Stomach (tissue), 19 donors: ENCODE measurements at places on chromosomes 16 and 17. TPM values are rescaled to one million over a fixed set of nuclear protein-coding genes. Genes with fewer than 3 reads are reported as not detected.
A peak's percentile ranks its signal among the peaks of the same experiment; 100 is the strongest.

WDR90 gene
- polyA plus RNA-seq = 22.0 TPM

GPR179 gene
- polyA plus RNA-seq = not detected

TP53TG3 gene
- polyA plus RNA-seq = not detected

KRT24 gene
- polyA plus RNA-seq = 30.4 TPM

SLC5A10 gene
- polyA plus RNA-seq = 0.13 TPM

HSPB9 gene
- polyA plus RNA-seq = 0.61 TPM

EDC4 gene
- polyA plus RNA-seq = 22.0 TPM

CACNA1H gene
- 1.5 TPM for polyA plus RNA-seq

TBC1D3 gene
- polyA plus RNA-seq = not detected

SEPTIN1 gene
- polyA plus RNA-seq = 5.2 TPM

KLHL10 gene
- not detected for polyA plus RNA-seq

KRTAP9-4 gene
- polyA plus RNA-seq = not detected

GRCh38 chr16:85303354-85303883 is 191.1 kb upstream of the CIBAR2 start:
- peaks cover 42% of the 10 kb centered on the region for H3K4me1 ChIP-seq
- no peaks in the 10 kb centered on the region for H3K36me3 ChIP-seq
- peaks cover 3% of the 10 kb centered on the region for H3K27me3 ChIP-seq
- DNase-seq = peak; percentile 64
- H3K27ac ChIP-seq = no peak overlapping the region
- H3K4me3 ChIP-seq = no peak overlapping the region

- DNase-seq = peak; percentile 91
- H3K27ac ChIP-seq = peak overlapping the region; percentile 46
- no peak overlapping the region for H3K4me3 ChIP-seq
- H3K27me3 ChIP-seq = no peaks in the 10 kb centered on the region
- peaks cover 43% of the 10 kb centered on the region for H3K36me3 ChIP-seq
- H3K4me1 ChIP-seq = peaks cover 12% of the 10 kb centered on the region
Measured at GRCh38 chr17:41695954-41696757, 7.5 kb downstream of the EIF1 start.

DNA sequence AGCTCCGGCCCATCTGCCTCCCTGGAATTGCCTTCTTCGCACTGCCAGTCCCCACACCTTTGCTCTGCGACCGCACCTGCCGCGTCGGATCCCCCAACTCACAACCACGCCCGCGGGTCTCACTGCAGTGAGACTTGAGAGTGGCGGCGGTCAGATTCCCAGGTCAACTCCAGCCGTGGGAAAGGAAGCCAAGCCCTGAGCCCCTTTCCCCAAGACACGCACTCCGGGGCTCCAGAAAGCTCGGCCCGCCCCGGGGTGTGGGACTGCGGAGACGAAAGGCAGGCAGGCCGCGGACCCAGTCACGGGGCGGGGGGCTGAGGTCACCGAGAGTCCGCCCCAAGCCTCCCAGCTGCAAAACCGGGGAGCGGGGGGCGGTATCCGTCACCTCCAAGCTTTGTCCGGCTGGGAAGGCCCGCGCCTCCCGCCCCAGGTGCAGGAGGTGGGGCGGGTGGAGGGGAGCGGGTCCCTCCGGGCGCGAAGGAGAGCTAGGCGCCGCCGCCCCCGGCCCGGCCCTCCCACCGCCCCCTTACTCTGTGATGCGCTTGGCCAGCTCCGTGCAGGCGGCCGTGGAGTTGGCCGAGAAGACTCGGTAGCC is 615 bp downstream of the PRPSAP1 start:
- DNase-seq = peak; percentile 34
- peaks cover 33% of the 10 kb centered on the region for H3K4me1 ChIP-seq
- H3K36me3 ChIP-seq = peaks cover 2% of the 10 kb centered on the region
- peak overlapping the region; percentile 81 for H3K4me3 ChIP-seq

DNA sequence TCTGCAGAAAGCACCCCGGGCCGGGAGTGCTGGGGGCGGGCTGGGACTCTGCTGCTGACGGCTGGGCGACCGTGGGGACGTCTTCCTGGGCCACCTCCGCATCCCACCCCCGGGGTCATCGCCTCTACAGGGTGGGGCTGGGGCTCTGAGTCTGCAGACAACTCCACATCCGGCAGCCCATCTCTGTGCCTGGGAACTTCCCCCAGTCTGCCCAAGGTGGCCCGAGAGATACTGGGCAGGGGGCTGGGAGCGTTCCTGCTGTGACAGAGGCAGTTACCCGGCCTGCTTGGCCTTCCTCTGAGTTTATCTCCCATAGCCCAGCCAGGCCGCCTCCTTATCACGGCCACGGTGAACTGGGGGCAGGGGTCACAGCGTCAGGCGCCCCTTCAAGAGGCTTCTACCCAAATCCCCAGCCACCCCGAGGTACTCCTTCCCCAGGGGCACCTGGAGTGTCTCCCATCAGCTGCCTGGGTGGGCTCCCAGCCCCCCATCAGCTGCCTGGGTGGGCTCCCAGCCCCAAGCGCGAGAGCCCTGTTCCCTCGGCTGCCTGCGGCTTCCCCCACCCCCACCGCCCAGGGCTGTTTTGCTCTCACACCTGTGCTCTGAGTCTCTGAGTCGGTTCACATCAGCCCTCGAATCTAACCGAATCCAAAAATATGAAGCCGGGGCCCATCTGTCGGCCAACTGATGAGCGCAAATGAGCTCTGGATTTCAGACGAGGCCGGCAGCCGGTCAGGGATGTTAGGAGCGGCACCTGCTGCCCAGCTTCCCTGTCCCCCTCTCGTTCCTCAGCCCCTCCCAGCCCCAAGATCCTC is 15.6 kb upstream of the CBFA2T3 start:
- no peak for DNase-seq
- no peak overlapping the region for H3K27ac ChIP-seq
- peaks cover 4% of the 10 kb centered on the region for H3K4me1 ChIP-seq

DNA sequence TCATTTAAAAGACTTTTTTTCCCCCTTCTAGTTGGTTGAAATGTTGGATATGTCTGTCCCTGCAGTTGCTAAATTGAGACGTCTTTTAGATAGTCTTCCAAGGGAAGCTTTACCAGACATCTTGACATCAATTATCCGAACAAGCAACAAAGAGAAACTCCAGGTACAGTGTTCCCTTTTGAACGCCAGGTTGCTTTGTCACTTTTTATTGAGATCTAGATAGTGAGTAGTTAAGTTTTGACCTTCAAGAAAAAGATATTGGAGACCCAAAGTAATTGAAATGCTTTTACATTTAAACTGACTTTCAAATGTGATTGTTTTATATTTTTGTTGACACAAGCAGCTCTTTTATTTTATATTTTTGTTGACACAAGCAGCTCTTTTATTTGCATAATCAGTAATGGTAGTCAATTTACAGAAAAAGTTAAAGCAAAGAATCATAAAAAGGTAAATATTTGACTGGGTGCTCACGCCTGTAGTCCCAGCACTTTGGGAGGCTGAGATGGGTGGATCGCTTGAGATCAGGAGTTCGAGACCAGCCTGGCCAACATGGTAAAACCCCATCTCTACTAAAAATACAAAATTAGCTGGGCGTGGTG is 9.3 kb upstream of the ABCC11 start:
- H3K36me3 ChIP-seq = no peaks in the 10 kb centered on the region
- H3K27ac ChIP-seq = no peak overlapping the region
- peaks cover 7% of the 10 kb centered on the region for H3K4me1 ChIP-seq
- H3K27me3 ChIP-seq = no peaks in the 10 kb centered on the region
- no peak for DNase-seq
- H3K4me3 ChIP-seq = no peak overlapping the region

GRCh38 chr17:40031706-40032105 is 16.5 kb downstream of the CSF3 start:
- no peak for DNase-seq
- H3K27ac ChIP-seq = peak overlapping the region; percentile 73
- H3K4me3 ChIP-seq = peak overlapping the region; percentile 22

GRCh38 chr16:20243731-20244281 is 83.5 kb downstream of the GP2 start:
- H3K4me3 ChIP-seq = no peak overlapping the region
- H3K36me3 ChIP-seq = no peaks in the 10 kb centered on the region
- no peak overlapping the region for H3K27ac ChIP-seq
- DNase-seq = no peak

- H3K4me3 ChIP-seq = no peak overlapping the region
- peaks cover 72% of the 10 kb centered on the region for H3K4me1 ChIP-seq
- no peak for DNase-seq
- H3K27ac ChIP-seq = no peak overlapping the region
Measured at GRCh38 chr16:3859889-3860288, 20.6 kb downstream of the CREBBP start.

DNA sequence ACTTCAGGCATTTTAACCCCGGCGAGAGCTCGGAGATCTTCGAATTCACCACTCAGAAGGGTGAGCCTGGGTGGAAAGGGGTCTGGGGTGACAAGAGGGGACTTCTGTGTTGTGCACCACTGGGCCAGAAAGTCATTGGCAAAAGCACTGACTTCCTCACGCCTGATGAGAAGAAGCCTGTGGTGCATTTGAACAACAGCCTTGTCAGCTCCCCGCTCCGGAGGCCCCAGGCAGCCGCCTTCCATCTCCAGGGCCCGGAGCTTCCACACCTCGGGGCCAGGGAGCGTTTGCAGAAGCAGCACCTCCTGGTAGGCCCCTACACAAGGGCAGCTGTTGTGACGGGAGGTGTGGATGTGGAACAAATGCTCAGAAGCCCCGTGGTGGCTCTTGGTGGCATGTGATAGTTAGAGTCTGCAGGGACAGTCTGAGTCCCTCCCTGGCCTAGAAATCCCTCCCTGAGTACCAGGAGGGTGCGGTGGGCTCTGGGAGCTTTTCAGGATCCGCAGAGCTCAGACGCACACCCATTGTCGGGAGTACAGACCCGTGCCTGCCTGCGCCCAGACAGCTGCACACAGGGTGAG is 9.7 kb downstream of the CACNG1 start:
- no peak overlapping the region for H3K27ac ChIP-seq
- no peaks in the 10 kb centered on the region for H3K36me3 ChIP-seq
- H3K27me3 ChIP-seq = no peaks in the 10 kb centered on the region
- H3K4me1 ChIP-seq = no peaks in the 10 kb centered on the region

- no peak overlapping the region for H3K27ac ChIP-seq
- DNase-seq = no peak
- H3K4me1 ChIP-seq = peaks cover 12% of the 10 kb centered on the region
- H3K27me3 ChIP-seq = no peaks in the 10 kb centered on the region
- peaks cover 78% of the 10 kb centered on the region for H3K36me3 ChIP-seq
Measured at GRCh38 chr17:36493956-36494355, 7.5 kb downstream of the ZNHIT3 start.

DNA sequence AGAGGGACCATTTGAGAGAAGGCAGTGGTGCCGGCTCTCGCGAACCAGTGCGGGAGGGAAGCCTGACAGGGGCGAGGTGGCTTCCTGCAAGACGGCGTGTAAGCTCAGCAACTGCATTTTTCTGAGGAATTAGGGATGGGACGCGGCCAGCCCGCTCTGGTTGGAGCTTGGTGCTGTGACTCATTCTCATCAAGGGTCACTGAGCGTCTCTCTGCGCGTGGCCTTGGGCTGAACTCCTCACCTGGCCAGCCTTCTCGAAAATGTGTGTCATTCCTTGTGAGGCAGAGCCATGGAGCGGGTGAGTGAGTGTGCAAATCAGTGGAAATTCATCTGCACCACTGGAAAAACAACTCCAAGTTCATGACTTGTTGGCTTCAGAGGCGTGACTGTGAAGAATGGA is 52.8 kb downstream of the NTN1 start:
- no peak for DNase-seq
- no peaks in the 10 kb centered on the region for H3K27me3 ChIP-seq
- H3K36me3 ChIP-seq = no peaks in the 10 kb centered on the region
- H3K27ac ChIP-seq = no peak overlapping the region

DNA sequence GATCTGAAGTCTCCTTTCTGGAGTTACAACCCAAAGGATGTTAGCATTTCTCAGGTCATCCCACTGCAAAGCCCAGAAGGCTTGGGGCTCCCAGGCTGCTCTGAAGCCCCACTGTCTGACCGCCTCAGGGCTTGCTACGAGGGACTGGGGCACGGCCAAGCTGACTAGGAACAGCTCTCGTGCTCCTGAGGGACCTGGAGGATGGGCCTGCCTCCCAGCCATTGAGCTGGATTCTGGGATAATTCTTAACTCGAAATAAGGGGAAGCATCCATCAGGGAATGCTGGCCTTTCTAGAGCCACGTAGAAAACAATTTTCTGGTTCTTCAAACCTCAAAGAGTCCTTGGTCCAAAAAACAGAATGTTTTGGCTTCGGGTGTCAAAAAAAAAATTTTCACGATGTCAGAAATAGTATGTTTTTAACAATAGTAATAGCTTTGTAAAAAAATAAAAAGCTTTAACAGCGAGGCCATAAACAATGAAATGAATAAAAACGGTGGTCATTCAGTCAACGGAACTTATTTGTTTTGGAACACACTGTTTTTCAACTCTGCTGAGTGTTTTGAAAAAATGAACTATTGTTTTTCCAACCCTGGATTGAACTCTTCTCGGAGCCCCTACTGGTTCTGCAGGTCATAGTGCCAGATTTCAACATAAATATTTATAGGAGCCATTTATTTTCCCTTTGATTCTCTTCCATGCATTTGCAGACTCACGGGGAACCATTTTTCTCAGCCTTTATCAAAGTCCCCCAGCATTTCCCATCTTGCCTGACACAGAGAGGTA is 16.4 kb upstream of the HERPUD1 start:
- peak; percentile 42 for DNase-seq
- no peak overlapping the region for H3K4me3 ChIP-seq
- no peaks in the 10 kb centered on the region for H3K27me3 ChIP-seq
- H3K36me3 ChIP-seq = no peaks in the 10 kb centered on the region
- H3K27ac ChIP-seq = no peak overlapping the region

DNA sequence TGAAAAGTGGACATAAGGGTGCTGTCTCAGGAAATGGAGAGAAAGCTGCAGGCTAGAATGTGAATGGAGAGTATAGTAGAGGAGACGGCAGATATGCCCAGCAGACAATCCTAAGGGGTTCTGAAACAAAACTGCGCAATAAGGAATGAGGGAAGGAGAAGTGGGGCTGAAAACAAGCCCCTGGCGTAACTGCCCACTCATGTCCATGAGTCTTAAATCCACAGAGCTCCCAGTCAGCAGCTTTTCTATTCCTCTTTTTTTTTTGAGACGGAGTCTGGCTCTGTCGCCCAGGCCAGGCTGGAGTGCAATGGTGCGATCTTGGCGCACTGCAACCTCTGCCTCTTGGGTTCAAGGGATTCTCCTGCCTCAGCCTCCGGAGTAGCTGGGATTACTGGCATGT is 5.9 kb downstream of the STRADA start:
- no peak overlapping the region for H3K27ac ChIP-seq
- no peak overlapping the region for H3K4me3 ChIP-seq
- no peak for DNase-seq
- H3K27me3 ChIP-seq = no peaks in the 10 kb centered on the region

- H3K4me1 ChIP-seq = no peaks in the 10 kb centered on the region
- H3K4me3 ChIP-seq = no peak overlapping the region
- no peaks in the 10 kb centered on the region for H3K27me3 ChIP-seq
- no peak overlapping the region for H3K27ac ChIP-seq
- DNase-seq = no peak
Measured at GRCh38 chr17:32894245-32894644, 17.3 kb upstream of the MYO1D start.

GRCh38 chr17:35766903-35767510 is 6.3 kb downstream of the C17orf50 start:
- H3K27me3 ChIP-seq = no peaks in the 10 kb centered on the region
- no peaks in the 10 kb centered on the region for H3K36me3 ChIP-seq
- no peak overlapping the region for H3K27ac ChIP-seq

GRCh38 chr16:58409316-58409973 is 17.2 kb downstream of the GINS3 start:
- H3K27me3 ChIP-seq = no peaks in the 10 kb centered on the region
- no peak overlapping the region for H3K27ac ChIP-seq
- peak; percentile 65 for DNase-seq
- no peak overlapping the region for H3K4me3 ChIP-seq
- H3K36me3 ChIP-seq = no peaks in the 10 kb centered on the region

GRCh38 chr17:45186801-45187354 is 25.2 kb downstream of the HEXIM2 start:
- H3K36me3 ChIP-seq = no peaks in the 10 kb centered on the region
- no peaks in the 10 kb centered on the region for H3K27me3 ChIP-seq
- H3K4me3 ChIP-seq = no peak overlapping the region
